ENCODE measurements at places on chromosomes 12 and 14.

GRCh38 chr14:104104076-104104901, 18.8 kb downstream of the ASPG start:
- no peak for DNase-seq

GRCh38 chr14:63901434-63902085, 48.8 kb downstream of the SYNE2 start:
- DNase-seq: no peak

DNA sequence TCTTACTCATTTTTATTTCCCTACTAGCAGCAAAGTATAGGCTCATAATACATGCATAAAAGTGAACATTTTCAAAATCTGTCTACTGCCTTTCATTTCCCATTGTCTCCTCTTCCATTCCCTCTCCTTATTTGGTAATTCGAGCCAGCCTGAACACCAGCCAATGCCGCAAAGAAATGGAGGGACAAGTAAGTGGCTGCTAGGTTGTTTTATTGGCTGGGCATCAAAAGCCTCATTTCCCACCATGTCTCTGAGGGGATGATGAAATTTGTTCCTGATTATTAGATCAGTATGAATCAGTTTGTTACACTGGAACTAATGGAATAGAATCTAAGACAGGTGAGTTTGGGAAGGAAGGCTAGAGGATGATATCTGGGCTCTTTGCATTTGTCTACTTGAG, 143.5 kb downstream of the KCNA5 start:
- DNase-seq: no peak

DNA sequence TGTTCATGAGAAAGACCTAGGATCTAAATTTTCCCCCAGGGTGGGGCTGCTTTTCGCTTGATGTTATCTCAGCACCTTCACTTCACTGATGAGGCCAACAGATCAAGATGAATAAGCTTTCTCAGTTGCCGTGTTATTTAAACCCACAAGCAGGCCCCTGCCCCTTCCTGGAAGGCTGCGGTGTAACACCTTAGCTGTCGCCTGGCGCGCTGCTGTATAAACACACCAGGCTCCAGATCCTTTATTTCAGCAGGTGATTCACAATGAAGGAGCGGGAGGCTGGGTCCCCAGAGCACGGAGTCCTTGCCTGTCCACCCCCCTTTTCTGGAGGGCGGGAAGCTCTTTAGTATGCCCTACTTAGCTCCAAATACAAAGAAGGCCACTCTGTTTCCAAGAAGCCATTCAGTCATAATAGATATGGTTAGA, 515.4 kb downstream of the FUT8 start:
- peak; percentile 49 for DNase-seq

DNA sequence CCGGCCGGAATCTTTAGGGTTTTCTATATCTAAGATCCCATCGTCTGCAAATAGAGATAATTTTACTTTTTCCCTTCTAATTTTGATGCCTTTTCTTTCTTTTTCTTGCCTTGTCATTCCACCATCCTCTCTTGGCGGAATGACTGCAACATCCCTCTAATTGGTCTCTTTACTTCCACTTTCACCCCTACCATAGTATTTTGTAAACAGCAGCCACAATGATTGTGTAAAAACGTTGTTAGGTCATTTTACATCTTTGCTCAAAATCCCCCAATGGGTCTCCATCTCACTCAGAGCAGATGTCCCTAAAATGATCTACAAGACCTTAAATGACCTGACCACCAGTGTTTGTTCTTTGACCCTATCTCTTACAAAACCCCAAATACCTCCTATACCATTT, 80.0 kb upstream of the STAC3 start:
- DNase-seq: no peak

GRCh38 chr14:57848786-57849185, 17.1 kb downstream of the SLC35F4 start:
- DNase-seq: no peak

DNA sequence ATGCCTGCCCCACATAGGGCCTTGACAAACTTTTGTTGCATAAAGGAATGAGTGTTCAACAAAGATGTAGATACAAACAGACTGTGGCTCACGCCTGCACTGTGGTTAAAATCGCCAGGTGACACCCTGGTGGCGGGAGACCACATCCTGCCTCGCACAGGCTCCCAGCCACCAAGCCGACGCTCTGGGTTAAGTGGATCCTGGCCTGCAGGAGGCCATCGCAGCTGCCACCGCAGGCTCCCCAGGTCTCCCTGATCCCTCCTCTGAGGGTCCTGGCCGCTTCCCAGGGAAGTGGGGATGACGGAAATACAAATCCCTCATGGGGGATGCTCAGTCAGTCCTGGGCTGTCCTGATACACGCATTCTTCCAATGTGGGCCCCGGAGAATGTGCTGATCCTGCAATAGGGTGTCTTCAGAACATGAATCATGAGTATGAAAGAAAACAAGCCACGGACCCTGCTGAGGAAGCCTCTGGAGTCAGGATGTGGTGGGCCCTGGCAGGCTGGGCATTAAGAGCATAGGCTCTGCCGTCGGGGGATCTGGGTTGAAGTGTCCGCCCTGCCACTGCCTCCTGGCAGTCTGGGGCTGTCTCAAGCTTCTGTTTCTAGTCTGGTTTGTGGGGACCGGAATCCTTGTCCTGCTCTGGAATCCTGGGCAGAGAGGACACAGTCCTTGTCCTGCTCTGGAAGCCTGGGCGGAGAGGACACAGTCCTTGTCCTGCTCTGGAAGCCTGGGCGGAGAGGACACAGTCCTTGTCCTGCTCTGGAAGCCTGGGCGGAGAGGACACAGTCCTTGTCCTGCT, 53.5 kb upstream of the BEGAIN start:
- DNase-seq: peak; percentile 59

GRCh38 chr12:19430988-19431387, 8.3 kb upstream of the AEBP2 start:
- DNase-seq: no peak

GRCh38 chr12:117790948-117791347, 177.8 kb downstream of the KSR2 start:
- DNase-seq: no peak

DNA sequence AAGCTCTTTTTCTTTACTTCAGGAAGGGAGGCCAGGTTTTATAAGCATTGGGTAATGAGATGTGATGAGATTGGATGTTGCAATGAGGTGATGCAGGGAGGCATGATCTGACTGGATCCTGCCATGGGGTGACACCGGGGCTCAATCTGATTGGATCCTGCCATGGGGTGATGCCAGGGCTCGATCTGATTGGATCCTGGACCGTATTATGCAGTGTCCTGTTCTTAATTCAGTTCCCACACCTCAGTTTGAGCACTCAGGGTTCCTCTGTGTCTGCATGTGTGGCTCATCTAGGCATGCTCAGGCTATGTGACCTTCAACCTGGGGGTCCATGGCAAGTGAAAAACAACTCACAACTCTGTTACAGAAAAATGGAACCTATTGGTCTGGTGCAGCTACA, 166.4 kb downstream of the SLC15A4 start:
- no peak for DNase-seq

- no peak for DNase-seq
Observed at GRCh38 chr12:68462803-68463202, 130.6 kb upstream of the MDM1 start.

DNA sequence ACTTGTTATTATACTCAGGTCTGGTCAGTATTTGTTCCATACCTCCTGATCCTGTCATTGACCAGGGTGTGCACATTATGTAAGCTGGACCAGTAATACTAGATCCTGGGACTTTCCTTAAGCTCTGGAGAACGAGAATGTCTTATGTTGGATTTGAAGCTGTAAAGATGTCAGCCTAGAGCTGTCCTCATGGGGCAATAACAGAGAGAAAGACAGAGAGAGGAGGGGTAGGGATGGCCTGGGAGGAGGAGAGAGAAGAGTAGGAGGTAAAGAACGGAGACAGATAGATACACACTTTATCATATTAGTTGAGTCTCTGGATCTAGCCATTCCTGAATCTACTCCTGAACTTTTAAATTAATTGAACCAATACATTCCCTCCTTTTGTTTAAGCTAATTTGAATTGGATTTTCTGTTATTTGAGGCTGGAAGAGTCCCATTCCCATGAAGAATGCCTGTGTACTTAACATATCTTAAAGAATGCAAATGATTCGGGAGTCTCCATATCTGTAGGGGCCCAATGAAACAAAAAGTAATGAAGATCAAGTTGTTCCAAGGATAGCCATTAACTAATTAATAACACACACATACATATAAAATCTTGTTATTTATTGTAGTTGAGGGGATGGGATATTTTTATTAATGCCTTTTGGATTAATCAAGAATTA, 55.9 kb downstream of the PLEKHA5 start:
- no peak for DNase-seq

- no peak for DNase-seq
Observed at GRCh38 chr12:130514149-130514551, 176.5 kb downstream of the PIWIL1 start.

GRCh38 chr12:124532967-124533366, 34.4 kb downstream of the NCOR2 start:
- DNase-seq: no peak

- DNase-seq: no peak
Observed at GRCh38 chr12:132521200-132521580, 31.2 kb downstream of the FBRSL1 start.

DNA sequence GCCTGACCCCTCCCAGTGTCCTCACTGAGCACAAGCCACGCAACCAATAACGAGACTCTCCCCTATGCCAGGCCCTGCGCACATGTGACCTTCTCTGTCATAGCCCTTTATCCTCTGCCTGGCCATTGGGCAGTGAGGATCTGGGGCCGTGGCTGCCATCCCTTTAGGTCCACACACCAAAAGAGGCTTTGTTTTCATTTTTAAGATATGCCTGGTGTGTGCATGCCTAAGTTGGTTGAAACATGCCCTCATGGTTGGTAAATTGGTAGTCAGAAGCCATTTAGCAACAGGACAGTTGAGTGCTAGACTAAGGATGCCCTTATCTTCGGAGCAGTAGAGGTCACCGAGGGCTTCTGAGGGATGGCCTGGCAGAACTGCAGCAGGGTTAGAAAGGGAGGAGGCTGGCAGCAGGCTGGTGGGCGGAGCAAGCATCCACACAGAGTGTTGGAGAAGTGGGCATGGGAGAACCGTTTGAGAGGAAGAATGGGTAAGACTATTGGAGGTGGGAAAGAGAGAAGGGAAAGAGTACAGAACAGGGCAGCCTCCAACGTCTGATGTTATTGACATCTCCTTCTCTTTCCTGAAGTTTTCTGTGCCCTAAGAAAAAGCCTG, 75.1 kb downstream of the SLC24A4 start:
- no peak for DNase-seq

- DNase-seq: no peak
Observed at GRCh38 chr12:100672075-100672592, 98.7 kb downstream of the GAS2L3 start.

DNA sequence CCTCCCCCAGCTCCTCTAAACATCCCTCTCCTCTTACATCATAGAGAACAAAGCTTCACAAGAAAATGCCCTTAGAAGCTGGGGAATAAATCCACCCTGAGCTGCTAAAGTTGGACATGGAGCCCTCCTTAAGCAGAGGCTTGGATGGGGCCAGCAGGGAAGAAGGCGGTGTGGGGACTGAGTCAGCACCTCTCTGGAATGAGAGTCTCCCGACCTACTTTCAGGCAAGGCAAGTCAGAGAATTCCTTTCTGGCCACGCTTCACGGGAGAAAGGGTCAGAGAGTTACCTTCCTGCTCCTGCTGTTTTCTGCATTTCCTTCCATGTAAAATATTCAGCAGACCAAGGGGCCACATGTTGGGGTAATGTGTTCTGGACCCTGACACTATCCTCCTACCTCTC, 113.3 kb upstream of the PRB2 start:
- no peak for DNase-seq

DNA sequence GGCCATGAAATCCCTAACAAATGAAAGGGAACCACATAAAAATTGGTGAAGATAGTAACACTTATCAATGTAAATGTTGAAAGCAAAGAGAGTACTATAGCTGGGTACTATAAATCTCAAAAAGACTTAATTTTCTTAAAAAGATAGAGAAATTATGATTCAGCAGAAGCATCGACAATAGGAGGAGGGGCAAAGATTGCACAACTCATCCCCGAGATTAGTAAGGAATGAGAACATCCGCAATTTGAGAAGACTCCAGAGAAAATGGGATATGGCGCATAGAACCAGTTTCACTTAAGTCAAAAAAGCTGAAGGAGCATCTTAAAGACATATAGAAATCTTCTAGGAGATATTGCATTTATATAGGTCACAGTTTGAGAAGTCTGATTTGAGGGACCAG, 220.2 kb upstream of the SLC16A7 start:
- no peak for DNase-seq

DNA sequence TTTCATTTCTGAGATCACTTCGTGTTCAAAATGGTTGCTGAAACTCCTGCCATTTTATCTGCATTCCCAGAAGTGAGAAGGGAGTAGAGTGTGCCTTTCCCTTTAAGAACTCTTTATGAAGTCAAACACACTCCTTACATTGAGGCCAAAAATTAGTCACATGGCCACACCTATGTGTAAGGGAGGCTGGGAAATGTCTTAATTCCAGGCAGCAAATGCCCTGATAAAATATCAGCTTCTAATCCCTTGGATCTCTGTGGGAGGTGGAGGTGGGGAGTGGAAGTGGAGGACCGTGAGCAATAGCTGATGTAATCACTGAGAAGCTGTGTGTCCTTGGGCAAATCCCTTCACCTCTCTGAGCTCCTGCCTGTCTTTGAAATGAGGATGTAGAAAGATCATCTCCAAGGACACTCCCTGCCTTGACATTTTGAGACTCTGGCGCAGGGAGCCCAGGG, 22.7 kb upstream of the ANKRD9 start:
- DNase-seq: no peak

- no peak for DNase-seq
Observed at GRCh38 chr14:57834961-57835360, 30.9 kb downstream of the SLC35F4 start.

GRCh38 chr12:75641031-75641780, 129.8 kb upstream of the KRR1 start:
- DNase-seq: peak; percentile 6

- DNase-seq: no peak
Observed at GRCh38 chr12:121779422-121779895, 14.0 kb downstream of the RHOF start.

DNA sequence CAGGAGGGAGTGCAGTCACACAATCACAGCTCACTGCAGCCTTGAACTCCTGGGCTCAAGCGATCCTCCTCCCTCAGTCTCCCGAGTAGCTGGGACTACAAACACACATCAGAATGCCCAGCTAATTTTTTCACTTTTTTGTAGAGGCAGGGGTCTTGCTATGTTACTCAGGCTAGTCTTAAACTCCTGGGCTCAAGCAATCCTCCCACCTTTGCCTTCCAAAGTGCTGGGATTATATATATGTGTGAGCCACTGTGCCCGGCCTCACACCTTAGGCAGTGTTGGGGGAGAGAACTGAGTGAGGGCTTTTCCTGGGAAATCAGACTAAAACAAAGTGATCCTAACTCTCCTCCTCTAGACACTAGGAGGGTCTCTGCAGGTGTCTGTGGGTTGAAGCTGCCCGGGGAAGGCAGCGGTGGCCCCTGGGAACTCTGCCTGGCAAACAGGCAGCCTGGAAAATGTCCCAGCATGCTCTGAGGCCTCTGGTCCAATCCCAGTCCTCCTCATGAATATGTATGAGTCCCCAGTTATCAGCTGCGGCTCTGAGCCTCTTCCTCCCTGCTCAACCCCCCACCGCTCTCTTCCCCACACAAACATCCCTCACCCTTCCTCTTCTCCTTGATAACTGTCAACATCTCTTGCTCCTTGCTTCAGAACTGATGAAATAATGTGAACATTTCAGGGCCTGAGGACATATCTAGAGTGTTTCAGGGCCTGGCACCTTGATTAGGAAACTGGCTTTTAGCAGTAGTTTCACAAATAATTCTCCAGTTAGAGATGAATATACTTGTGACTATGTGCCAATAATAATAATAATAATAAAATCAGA, 7.9 kb upstream of the NAA25 start:
- DNase-seq: no peak

GRCh38 chr12:106114447-106115068, 24.2 kb downstream of the NUAK1 start:
- no peak for DNase-seq

- no peak for DNase-seq
Observed at GRCh38 chr14:50820786-50821509, 10.0 kb downstream of the NIN start.
